ENCODE measurements at places on chromosomes 6 and 20.
A peak's percentile ranks its signal among the peaks of the same experiment; 100 is the strongest.

GRCh38 chr20:38143238-38143645 is 21.8 kb downstream of the TGM2 start:
- DNase-seq: no peak

DNA sequence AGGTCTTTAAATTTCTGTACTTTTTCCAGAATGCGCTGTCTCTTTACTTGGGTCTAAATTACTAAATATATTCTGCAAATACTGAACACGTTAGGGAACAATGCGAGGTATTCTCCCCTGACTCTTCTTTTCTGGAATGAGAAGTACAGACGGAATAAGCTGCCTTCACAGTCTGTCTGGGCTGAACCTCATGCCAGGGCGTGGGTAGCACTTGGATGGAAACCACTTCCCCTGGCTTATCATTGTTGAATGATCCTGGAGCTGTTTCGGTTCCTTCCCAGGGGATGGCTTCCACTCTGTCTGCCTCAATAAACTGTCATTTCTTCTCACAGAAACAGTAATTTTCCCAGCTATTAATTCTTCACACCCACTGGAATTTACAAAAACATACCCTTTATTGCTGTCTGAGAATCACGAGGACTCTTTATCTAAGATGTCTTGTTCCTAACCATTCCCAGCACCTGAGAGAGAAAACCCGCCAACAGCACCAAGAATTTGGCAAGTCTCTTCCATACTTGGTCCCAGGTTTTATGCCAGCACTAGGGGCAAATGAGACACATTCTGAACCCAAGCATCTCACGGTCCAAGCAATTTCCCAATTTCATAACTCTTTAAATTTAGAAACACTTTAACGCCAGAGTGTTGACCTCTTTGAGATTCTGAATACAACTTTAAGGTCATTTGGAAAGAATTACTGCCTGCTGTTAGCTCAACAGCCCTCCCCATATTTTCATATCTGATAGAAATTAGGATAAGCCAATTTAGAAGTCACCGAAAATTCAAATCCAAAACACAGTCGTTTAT is 43.2 kb upstream of the ADGRF5 start:
- no peak for DNase-seq

- no peak for DNase-seq
Observed at GRCh38 chr6:163811317-163811716, 396.8 kb downstream of the QKI start.

DNA sequence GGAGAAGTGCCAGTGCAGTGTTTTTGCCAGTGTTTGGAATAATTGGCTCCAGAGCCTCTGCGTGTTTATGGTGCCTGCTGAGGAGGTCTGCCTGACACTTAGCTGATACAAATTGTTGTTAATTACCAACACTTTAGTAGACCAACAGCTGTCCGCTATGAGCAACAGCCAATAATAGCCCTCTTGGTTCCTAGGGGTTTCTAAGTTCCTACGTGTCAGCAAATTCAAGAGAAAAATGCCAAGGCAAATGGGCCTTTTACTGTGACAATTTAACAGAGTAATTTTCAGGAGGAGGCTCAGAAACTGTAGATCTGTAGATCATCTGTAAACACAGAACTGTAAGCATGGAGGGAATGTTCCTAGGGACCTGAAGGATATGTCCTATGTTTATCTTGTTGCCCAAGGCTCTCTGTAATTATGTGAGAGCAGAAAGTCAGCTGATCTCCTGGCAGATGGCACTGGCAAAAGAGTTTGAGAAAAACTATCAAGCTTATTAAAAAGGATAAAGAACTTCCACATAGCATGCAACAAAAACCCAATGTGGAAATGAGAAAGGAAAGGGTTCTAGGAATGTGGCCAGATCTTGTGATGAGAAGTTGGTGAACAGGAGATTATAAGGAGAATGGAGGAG is 157.7 kb downstream of the GJA1 start:
- no peak for DNase-seq

GRCh38 chr6:29502181-29502580 is 14.4 kb upstream of the MAS1L start:
- no peak for DNase-seq

GRCh38 chr20:23143098-23143497 is 57.0 kb upstream of the CD93 start:
- no peak for DNase-seq

- DNase-seq: no peak
Observed at GRCh38 chr20:60202046-60202445, 243.8 kb downstream of the CDH26 start.

DNA sequence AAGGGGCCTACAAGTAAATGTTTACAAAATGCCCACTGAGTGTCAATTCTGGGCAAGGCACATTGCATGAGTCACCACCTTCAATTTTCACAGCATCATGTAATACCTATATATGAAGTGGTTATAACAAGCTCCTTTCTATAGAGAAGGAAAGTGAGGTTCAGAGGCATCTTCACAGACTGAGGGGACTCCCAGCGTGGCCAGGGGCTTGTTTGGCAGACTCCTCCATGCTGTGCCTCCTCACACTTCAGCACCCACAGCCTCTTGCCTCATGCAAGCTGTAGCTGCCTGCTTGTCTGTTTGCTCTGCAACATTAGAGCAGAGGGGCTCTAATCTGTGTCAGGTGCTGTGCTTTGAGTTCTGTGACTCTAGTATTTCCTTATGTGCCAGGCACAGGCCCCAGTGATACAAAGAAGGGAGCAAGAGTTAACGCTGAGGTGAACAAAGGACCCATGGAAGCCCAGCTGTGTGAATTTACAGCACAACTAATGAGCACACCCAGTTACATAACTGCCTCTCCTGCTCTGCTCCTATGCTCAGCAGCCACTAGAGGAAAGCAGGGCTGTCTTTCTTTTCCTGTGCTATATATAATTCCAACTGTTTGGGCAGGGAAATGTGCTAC is 72.3 kb downstream of the ZHX3 start:
- no peak for DNase-seq

DNA sequence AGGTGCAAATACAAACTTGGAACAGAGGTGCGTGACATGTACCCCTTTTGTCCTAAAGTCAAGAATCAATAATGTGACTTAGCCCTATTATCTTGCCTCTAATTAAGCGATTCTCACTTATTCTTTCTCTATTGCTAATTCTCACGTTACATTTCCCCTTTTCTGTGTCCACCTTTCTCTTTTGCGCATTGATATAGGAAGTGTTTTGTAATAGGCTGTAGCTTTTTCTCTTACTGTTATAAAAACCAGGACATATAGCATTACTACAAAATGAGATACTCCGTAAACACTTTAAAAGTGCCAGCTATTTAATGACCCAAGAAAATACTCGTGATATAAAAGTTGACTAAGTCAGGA is 669 bp upstream of the TMEM30A start:
- DNase-seq: peak; percentile 32

- no peak for DNase-seq
Observed at GRCh38 chr6:152100183-152100618, 292.7 kb downstream of the ESR1 start.

DNA sequence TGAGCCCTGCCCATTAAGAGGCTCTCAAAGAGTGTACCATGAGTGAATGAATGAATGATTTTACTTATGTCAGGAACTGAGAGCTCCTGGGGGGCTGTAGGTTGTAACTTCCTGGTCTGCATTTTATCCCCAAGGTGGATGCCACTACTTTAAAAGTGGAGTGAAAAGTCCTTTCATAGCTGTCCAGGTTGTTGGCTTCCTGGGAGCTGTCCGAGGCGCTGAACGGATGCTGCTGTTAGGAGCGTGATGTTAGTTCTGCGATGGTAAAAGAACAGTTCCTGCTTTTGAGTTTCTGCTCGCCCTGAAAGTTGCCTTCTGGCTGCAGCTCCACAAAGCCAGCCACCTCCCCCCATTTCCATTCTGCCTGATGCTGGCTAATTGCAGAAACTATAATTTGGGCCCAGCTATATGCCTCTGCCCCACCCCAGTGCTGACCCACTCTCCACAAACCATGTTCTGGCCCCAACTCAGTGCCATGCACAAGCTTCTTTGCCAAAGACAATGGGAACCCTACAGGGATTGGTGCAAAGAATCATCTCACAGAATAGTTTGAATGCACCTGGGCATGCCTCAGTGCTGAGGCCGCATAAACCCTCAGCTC is 330.9 kb upstream of the CDH4 start:
- peak; percentile 17 for DNase-seq

DNA sequence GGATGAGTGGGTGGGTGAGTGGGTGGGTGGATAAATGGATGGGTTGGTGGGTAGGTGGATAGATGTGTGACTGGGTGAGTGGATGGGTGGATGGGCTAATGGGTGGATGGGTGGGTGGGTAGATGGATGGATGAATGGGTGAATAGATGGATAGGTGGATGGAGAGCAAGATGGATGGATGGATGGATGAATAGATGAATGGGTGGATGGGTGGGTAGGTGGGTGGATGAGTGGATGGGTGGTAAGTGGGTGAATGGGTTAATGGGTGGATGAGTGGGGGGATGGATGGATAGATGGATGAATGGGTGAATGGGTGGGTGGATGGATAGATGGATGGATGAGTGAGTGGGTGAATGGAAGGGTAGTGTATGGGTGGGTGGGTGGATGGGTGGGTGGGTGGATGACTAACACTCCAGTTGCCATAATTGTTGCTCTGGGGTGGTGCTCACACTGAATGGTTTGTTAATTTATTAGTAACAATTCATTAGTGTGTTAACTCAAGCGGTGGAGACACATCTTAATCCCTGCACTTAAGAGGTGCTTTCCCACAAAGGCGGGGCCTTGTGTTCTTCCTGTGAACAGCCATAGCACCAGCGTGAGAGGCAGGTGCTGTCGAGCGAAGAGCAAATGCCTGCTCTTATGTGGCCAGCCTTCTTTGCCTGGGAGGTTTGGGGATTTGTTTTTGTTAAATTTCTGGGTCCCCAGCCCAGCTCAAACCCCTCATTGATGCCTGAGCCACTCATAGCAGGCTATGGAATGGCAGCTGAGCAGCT is 4.9 kb upstream of the APCDD1L start:
- no peak for DNase-seq

DNA sequence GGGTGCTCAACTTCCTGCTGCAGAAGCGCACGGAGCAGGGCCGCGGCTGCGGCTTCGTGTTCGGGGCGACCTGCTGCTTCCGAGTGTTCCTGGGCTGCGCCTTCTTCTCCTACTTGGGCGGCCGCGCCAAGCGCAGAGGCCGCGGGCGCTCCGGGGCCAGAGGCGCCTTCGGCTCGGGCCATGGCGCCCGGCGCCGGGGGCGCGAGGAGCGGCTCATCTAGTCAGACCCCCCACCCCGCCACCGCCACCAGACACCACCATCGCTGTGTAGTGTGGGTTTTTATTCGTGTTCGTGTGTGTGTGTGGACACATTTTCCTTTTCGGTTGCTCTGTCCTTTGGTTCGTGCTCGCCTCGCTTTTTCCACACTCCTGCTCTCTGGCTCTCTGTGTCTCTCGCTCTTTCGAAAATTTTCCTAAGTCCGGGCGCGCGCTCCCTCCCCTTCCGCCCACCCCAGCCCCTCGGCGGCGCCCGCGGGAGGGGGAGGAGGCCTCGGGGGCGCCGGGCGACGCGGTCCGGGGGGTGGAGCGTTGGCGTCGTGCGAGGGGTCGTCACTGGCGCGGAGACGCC is 38.1 kb downstream of the GNAS start:
- DNase-seq: peak; percentile 75

GRCh38 chr6:81766482-81767069 is 14.1 kb upstream of the TENT5A start:
- DNase-seq: no peak

DNA sequence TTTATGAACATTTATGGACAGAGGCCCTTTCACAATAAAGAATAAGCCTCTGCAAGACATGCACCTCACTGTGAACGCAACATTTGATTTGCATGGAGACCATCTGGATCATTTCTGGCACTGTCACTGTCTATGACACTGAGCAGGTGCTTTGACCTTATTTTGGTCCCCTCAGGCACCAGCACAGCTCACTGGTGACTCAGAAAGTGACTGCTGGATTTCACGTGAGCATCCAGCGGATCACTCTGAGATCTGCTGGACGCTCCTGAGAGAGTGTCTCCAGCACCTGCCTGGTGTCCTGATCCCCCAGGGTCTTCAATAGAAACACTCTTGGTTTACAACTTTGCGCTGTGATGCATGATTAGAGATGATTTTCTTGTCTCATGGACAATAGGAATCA is 375.7 kb downstream of the TENT5A start:
- no peak for DNase-seq

- DNase-seq: no peak
Observed at GRCh38 chr6:7974938-7975763, 64.6 kb upstream of the TXNDC5 start.

GRCh38 chr6:71043902-71044301 is 87.0 kb upstream of the B3GAT2 start:
- DNase-seq: no peak

DNA sequence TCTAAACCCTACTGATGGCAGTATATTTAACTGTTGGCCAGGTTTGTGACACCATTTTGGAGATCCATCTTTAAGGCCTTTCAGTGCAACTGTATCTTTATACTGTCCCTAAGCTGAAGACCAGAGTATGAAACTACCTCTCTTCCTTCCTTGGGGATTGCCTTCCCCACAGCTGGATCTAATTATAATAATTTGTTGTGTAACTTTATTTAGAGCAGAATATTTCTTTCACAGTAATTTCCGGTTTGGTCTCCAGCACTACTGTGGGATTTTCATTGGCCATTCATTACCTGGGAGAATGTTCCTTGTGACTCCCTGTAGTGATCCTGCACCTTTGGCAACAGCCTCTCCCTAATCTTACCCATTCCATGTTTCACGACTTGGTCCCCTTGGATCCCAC is 75.2 kb downstream of the AKAP7 start:
- DNase-seq: no peak

DNA sequence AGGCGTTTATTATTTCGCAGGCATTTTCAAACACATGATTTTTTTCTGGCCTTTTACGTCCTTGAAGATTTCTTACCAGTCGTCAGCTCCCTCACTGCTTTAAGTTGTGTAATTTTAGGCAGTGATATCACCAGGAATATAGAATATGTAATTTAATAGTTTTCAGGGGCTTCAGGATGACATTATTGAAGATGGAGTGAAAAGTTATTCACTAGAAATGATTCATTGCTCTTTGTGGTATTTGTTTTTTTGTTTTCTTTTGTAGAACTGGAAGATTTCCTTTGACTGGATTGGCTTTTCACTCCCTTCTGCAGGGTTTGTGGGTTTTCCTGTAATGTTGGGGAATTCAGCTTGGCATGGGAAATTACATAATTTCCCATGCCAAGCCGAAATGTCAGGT is 2.0 kb downstream of the LRRC1 start:
- DNase-seq: no peak

GRCh38 chr6:35173044-35173426 is 31.9 kb upstream of the TCP11 start:
- no peak for DNase-seq

DNA sequence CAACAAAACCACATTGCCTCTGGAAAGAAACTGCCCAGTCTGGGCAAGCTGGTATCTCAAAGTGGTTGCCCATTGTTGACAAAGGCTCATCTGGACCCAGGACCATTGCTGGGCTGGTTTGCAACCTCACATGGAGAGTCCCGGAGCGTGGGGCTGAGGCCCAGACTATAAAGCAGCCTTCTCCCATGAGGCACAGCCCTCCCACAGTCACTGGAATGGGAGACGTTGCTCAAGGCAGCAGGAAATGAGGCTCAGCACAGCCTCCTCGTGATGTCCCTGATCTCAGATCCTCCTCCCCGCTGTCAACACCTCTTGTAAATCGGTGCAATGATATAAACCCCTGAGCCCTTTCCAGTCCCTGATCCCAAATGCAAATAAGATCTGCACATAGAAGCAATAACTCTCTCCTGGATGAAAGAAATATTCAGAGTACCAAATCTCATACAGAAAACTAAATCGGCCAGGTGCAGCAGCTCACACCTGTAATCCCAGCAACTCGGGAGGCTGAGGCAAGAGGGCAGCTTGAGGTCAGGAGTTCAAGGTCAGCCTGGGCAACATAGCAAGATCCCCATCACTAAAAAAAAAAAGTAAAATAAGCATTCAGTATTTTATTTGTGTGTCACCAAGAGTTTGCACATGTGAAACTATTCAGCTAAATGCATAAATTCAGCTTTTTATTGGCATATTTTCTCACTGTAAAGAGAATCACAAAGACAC is 103.0 kb upstream of the RREB1 start:
- DNase-seq: no peak

Data from GM20000 (cell line).